ENCODE measurements at places on chromosomes 6 and 20. TPM values are rescaled to one million over a fixed set of nuclear protein-coding genes. Genes with fewer than 3 reads are reported as not detected.

DNA sequence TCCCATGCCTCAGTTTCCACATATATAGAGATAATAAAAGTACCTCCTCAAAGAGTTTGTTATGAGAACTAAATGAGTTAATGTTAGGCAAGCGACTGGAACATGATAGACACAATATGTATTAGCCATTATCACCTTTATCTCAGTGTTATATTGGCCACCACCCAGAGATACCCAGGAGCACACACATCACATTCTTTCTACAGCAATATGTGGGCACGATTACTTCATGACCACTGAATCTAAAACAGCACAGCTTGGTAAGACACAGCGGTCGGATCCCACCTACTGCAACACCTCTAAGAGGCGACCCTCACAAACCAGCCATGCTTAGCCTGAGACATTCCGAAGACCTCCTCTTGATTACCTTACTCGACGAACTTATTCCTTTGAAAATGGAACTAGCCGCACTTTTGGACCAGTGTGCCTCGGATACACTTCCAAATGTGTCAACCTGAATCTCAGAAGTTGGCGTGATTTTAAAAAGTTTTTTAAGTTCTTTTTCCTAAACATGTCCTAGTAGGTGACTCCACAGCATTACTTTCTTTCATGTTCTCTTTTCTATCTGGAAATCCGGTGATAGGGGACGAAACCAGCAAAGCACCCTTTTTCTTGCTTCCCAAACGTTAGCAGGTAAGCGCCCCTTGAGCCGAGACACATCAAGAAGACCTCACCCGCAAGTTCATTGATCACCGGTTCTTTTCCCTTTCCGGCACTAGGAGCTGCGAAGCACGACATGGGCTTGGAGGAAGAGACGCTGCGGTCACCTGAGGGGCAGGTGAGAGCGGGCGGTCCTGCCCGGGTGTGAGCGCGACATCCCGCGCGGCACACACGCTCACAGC is 923 bp downstream of the GMDS start:
- DNase-seq, result no peak

ZSCAN16 gene
- 15.0 TPM for polyA plus RNA-seq

HDGFL1 gene
- not detected for polyA plus RNA-seq

HSPA1L gene
- 4.3 TPM for polyA plus RNA-seq

Measured in right renal cortex interstitium (tissue), 3 donors.